ENCODE measurements at places on chromosomes 16 and 17.

GRCh38 chr16:31204871-31205666 is 2.5 kb upstream of the PYCARD start:
- DNase-seq, result no peak

DNA sequence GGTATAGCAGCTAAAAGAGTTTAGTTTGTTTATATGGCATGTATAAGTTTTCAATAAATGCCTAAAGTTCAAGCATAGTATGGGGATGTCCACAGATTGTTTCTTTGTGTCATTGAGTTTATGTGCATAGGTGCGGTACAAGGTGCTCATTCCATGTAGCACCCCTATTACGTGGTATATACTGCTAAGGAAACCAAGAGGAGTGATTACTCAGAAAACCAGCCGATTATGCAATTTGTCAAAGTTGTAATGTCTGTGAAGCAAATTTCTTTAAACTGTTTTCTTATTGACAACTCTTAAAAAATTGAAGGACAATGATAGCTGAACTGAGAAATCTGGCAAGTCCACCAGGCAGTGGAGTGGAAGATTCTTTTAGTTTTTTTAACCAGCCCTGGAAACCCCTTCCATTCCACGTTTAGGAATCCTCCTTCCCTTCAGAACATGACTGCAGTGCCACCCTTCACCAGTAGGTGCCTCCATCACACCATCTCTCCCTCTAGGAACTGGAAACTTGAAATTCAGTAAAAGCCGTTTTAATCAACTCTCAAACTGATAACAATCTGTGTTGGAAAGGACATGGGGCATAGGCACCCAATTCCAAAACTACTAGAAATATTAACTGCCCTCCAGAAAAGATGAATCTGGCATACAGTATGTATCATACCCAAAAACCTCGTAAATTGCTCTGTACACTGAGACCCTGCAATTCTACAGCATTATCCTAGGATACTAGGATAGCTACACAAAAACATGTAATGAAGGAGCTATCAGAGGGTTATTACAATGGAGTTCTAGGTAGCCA is 43.5 kb downstream of the REXO5 start:
- no peak for DNase-seq

DNA sequence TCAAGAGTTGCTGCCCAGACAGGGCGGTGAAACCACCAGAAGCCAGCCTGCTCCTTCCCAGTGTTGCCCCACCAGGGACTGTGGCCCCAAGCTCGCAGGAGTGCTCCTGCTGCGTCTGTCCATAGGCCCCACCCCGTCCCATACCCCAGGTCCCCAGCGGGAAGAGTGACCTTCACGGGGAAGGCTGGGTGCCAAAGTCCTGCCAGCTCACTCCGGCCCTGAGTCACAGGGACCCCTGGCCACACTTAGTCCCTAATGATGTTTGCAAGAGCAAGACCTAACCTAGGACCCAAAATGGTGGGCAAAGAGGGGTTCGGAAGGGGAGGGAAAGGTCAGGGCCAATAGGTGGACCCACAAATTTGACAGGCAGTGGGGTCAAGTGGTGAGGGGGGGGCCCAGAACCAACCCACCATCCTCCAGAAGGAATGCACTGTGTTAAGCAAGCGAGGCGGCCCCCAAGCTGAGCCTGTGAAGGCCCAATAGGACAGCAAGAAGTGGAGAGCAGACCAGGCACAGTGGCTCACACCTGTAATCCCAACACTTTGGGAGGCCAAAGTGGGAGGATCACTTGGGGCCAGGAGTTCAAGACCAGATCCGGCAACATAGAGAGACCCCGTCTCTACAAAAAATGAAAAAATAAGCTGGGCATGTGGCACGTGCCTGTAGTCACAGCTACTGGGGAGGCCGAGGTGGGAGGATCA is 3.3 kb downstream of the DOK4 start:
- no peak for DNase-seq

DNA sequence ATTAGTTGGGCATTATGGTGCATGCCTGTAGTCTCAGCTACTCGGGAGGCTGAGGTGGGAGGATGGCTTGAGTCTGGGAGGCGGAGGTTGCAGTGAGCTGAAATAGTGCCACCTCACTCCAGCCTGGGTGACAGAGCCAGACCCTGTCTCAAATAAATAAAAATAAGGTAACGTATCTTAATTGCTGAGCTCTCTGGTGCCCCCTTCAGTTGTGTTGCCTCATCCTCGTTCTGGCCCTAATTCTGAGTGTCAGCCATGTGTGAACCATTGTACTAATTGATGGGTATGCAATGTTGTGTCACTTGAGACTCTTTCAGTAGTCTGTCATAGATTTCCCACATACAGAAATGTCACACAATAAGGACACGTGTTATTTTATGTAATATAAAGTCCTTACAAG is 363.1 kb upstream of the RBFOX1 start:
- DNase-seq, result no peak

- no peak for DNase-seq
Observed at GRCh38 chr16:64846966-64847365, 274.9 kb downstream of the CDH11 start.

- DNase-seq, result no peak
Observed at GRCh38 chr17:81511804-81512561, 616 bp downstream of the ACTG1 start.

- DNase-seq, result no peak
Observed at GRCh38 chr17:8041249-8041928, 2.5 kb downstream of the ALOX15B start.

DNA sequence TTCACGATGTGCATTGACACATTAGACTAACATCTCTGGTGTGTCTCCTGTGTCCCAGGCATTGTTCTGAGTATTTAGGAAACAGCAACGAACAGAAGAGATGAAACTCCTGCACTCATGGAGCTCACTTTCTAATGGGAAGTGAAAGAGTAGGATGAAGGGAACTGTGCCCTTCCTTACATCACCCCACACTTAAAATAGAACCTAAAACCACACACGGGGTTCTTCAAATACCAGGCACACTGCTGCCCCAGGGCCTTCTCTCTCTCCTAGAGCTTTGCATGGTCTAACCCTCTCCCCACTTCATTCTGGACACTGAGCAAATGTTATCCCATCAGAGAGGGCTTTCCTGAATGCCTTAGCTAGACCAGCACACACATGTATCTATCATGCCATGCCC is 33.7 kb downstream of the TRIM25 start:
- DNase-seq, result no peak

- no peak for DNase-seq
Observed at GRCh38 chr17:73476890-73477350, 165.1 kb upstream of the CDC42EP4 start.

- DNase-seq, result no peak
Observed at GRCh38 chr17:2721603-2722002, 10.0 kb upstream of the CLUH start.

GRCh38 chr17:58338454-58338840 is 9.9 kb upstream of the TSPOAP1 start:
- DNase-seq, result peak; percentile 37

DNA sequence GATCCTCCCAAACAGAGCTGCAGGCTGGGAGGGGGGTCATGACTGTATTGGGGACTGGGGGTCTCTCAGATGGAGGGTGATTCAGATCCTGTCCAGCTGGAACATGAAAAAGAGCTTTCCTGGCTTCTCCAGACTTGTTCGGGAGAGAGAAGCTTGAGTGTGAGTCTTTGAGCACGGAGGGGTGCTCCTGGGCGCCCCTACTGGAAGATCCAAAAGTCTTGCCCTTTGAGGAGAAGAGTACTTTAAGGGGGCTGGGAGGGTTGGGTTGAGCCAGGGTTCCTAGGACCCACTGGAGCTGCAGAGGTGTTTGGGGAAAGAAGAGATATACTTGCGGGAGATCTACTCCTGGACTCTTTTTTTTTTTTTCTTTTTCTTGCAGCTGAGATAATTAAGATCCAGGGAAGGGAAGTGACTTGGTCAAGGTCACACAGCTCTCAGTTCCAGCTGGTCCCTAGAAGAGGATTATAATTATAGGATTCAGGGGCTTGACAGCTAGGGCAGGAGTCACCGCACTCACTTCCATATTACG is 8.4 kb downstream of the RARA start:
- no peak for DNase-seq

DNA sequence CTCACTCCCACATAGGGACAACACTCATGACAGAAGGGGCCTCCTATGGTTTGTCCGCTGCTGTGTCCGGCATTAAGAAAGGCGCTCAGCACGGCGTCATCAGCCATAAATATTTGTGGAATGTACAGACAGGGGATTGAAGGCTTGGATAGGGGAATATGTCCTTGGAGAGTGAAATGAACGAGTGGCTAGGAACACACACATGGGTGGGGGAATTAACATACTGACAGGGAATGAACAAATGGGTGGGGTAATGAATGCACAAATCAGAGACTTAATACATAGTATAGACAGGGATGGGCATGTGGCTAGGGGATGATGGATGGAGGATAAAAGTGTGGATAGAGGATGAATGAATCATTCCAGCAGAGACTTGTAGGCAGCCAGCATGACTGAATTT is 154.0 kb upstream of the HSBP1 start:
- no peak for DNase-seq

GRCh38 chr16:83402160-83402814 is 405.5 kb upstream of the HSBP1 start:
- no peak for DNase-seq

- DNase-seq, result peak; percentile 77
Observed at GRCh38 chr17:8151120-8151640, 1.0 kb downstream of the PER1 start.

DNA sequence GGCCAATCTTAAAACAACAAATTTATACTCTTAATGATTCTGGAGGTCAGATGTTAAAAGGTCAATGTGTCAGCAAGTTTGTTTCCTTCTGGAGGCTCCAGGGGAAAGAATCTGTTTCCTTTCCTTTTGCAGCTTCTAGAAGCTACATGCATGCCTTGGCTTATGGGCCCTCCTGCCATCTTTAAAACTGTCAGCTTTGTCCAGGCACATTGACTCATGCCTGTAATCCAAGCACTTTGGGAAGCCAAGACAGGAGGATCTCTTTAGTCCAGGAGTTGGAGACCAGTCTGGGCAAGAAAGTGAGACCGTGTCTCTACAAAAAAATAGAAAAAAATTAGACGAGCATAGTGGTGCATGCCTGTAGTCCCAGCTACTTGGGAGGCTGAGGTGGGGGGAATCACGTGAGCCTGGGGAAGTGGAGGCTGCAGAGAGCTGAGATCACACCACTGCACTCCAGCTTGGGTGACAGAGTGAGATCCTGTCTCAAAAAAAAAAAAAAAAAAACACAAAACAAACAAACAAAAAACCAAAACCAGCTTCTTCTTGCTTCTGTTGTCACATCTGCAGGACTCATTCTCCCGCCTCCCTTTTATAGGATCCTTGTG is 58.3 kb downstream of the NOS2 start:
- DNase-seq, result no peak

DNA sequence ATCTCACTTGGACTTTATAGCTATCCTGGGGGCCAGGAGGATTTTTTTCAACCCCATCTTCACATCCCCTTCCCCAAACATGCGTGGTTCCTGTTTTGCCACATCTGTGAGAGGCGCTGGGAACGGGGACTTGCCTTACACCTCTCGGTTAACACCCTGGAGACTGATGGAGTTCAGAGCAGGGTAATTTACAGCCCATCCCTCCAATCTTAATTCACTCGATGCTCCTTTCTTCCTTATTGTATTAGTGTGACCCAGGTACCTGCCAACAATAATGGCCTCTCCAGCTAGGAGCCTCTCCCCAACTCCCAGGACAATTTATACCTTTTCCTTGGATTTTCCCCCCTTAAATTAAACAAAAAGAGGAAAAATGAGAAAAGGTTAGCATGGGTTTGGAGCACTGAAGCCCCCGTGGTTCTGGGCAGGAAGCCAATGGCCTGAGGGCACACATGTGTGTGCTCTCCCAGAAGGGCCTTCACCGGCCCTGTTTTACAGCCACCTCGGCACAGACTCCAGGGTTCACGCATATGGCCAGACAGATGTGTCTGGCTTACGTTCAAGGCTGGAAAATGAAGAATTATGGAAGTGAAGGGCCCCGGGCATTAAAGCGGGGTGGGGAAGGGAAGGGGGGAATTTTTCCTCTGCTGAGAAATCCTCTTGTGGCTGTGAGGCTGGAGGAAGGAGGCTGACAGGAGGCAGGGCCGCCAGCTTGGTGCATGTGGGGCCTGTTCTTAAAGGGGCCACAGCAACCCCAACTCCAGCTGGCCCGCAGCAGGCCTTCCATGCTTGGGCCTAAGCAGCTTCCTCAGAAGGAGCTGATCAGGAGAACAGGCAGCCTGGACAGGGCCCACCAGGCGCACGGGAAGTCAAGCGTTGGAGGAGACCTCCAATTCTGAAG is 21.4 kb downstream of the HIC1 start:
- DNase-seq, result no peak

DNA sequence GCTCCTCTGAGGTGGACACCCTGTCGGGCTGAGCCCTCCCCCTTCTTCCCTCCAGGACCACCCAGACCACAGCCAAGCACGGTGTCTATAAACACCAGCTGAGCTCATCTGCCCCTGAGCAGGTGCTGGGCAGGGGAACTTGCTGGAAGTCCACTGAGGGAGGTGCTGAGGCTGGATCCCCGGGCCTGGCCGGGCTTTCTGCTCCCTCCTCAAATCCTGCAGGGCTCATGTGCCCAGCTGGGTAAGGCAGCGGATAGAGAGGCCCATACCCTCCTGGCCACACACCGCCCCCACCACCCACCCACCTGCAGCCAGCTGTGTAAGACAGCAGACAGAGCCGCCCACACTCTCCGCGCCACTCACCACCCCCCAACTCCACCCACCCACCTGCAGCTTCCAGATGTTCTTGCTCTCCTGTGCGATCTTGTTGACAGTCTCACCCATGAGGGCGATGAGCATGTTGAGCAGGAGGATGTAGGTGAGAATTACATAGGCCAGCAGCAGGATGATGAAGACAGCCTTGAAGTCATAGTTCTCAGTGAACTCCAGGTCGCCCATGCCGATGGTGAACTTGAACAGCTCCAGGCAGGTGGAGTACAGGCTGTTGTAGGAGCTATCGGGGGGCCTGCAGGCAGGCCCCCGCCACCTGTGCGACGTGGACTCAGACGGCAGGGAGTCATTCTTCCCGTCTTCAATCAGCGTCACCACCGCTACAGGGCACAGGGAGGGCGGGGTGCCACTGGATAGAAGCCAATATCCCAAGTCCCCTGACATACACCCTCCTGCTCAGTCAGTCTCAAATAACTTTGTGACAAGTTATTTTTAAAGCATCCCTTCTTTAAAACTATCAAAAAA is 15.9 kb upstream of the TRPV3 start:
- no peak for DNase-seq
